AML-193 (cell line): ENCODE measurements at places on chromosomes 3 and 15.

DNA sequence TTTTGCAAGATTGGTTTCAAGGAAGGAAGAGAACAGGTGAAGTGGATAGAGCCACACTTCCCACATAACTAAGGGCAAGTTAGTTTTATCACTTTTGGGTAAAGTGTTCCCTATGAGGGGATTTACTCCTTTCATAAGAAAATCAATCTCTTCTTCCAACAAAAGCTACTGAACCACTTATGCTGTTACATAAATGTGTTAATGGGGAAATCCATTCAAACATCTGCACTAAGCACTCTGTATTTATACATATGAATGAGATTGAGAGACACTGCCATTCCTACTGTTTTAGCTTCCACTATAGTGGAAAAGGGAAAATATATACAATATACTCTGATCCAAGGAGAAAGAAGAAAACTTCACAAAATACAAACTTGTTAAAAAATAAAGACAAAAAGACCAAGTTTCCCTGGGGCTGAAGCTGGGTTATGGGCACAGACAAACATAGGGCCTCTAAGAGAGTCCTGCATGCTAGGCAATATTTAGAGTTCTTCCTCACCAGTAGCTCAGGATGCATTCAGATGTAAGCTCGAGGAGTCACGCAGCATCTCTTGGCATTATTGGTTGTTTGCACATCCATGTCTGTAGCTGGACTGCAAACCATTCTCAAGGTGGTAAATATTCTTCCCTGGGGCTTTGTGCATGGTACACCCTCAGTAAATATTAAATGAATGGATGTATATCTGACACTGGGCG is 454.2 kb downstream of the FGF12 start:
- DNase-seq, result no peak

- DNase-seq, result no peak
Observed at GRCh38 chr15:42384597-42384996, 25.3 kb downstream of the CAPN3 start.

- no peak for DNase-seq
Observed at GRCh38 chr3:123503203-123503602, 54.3 kb upstream of the ADCY5 start.

GRCh38 chr3:131371688-131372066 is 9.9 kb upstream of the NUDT16 start:
- no peak for DNase-seq

GRCh38 chr3:181933052-181933618 is 221.4 kb downstream of the SOX2 start:
- DNase-seq, result no peak

DNA sequence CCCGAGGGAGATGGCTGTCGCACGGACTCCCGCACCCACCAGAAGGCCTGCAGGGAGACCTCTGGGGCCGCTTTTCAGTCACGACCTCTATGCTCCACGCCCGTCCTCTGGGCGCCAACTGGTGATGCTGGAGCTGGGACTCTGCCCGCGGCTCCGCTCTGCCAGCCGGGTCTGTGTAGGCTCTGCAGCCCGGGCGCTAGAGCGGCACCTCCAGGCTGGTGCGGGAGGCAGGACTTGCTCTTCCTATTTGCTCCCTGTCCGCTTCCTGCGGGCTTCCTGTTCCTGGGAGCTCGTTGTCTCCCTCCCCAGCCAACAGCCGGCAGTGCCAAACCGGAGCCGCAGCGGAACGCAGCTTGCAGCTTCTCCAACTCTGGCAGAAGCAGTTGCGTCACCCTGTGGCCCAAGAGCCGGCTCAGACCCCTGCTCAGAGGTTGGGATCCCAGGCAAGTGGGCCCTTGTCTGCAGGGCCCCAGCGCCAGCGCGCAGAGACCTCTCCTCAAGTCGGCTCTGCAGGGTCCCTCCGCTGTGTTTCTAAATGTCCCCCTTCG is 285.9 kb downstream of the XXYLT1 start:
- DNase-seq, result no peak

DNA sequence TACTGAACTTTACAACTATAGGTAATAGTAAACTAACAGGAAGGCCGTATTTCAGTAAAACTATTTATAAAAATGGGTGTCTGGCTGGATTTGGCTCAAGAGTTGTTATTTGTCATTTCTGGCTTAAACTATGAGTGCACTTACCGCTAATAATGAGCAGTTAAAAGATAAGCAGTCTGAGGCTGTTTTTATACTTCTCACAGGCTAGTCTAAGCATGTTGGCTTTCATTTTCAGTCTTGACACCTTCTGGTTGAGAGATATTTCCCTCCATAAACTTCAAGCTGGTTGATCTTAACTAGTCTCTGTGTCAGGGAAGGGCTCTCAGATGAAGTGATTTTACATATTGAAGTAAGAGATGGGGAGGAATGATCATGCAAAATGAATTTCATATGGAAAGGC is 96.1 kb downstream of the RSRC1 start:
- DNase-seq, result no peak
